ENCODE measurements at places on chromosomes 16 and 17.

GRCh38 chr17:51439395-51440229 is 179.3 kb downstream of the UTP18 start:
- DNase-seq: no peak

DNA sequence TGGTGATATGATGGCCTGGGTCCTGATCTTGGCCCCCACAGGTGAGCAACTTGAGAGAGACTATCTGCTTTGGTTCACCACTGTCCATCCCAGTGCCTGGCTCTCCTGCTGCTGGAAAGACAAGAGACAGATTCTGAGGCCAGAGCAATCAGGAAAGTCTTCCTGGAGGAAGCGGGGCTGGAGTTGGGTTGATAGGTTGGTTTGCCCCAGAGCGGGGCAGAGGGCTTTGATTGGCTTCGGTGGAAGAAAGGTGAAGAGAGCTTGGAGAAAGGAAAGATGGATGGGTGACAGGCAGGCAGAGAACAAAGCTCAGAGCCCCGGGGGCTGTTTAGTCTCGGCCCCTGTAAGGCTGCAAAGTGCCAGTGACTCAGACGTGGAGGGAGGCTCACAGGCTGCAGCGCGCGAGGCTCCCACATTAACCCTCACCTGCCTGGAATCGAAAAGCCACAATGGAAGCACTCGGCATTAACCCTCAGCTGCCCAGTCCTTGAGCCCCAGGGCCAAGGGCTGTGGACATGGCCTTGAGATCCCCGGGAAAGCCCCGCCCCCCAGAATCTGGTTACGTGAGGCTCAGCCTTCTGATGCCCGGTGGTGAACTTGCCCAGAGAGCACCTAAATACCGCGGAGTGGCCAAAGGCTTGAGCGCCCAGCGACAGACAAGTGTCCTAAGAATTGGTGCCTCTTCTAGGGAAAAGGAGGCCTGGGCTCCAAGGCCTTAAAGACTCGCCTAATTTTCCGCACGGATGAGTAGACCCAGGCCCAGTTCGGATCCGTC is 996 bp upstream of the CPNE2 start:
- peak; percentile 48 for DNase-seq

DNA sequence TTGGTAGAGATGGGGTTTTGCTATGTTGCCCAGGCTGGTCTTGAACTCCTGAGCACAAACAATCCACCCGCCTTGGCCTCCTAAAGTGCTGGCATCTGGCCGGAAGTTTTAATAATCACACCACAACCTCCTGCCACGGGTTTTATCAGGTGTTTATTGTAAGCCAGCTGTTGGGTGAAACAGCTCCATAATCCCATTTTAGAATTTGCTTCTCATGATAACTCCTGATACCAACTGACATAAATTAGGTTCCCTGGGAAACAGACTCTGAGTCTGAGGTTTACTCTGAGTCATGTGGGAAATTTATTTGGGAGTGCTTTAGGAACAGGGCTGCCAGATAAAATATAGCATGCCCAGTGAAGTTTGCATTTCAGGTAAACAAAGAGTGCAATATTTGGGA is 122.6 kb upstream of the MED13 start:
- DNase-seq: no peak

DNA sequence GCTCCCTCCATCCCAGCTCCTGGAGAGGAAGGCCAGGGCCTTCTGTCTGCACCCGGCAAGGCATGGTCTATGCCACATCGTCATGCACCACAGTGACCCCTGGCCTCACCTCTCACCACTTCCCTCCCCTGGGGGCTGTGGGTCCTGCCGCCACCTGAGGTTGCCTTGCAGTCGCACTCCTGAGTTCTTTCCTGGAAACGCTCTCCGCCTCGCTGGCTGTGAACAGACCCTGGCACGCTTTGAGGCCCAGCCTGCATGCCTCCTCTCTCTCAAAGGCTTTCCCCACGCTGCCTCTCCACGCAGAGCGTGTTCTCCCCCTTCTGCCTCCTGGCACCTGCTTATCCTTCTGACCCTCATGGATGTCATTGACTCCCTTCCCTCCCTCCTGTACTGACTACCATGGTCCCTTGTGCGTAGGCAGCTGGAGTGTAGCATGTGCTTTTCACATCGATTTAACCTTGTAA is 45.4 kb downstream of the SEC14L1 start:
- no peak for DNase-seq

DNA sequence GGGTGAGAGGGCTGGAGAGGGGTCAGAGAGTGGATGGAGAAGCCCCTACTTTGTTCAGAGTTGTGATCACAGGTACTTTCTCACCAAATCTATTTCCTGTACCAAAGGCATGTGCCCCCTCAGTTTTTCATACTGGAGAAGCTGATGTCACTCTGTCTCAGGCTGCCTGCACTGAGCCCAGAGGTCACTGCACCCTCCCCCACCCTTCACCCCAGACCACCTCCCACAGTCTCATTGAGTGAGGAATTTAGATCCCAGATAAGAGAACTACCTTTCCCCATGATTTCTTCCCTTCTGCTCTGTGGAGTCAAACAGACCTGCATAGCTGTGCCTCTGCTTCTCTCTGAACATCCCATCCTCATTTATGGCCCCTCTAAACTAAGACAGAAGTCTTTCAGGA is 140.0 kb upstream of the IRX6 start:
- no peak for DNase-seq

- DNase-seq: peak; percentile 27
Measured at GRCh38 chr17:61064087-61064951, 335.3 kb upstream of the TBX2 start.

- no peak for DNase-seq
Measured at GRCh38 chr16:72862090-72862489, 185.8 kb downstream of the ZFHX3 start.

GRCh38 chr17:77957235-77957856 is 1.2 kb upstream of the TNRC6C start:
- peak; percentile 43 for DNase-seq

DNA sequence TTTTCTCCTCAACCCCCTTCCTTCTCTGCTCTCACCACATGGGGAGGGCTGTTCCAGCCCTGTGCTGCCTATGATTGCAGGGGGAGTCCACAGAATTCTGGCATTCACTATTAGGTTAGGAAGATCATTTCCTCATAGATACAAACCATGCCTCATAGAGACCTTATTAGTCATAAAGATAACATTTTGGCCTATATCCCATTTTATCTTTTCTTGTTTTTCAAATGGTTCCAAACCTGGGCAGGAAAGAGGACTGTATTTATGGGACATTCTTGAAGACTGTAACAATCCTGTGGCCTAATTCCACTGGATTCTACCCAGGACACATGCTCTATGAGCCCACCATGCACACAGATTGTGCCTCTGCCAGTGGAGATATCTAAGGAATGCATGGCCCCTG is 51.7 kb downstream of the ASIC2 start:
- DNase-seq: no peak

DNA sequence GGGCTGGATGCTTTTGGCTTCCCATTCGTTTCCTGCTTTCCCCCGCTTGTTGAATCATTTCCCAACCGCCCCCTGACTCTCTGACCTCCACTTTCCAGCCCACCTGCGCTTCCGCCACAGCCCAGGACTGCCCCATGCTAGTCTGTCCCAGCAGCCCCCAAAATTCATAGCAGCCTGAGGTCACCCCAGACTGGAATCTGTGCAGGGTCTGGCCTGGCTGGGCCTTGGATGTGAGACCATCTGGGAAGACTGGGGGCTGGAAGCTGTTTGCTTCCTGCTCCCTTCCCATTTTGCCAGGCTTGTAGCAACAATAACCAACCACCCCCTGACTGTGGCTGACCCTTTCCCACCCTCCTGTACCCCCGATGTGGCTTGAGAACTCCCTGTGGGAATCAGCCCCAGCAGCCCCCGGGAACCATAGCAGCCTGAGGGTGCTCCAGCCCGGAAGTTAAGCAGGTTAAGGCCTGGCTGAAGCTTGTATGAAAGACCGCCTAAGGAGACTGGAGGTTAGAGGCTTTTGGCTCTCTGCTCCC is 2290.8 kb downstream of the TP53TG3F start:
- DNase-seq: no peak

GRCh38 chr16:57348327-57348726 is 10.3 kb upstream of the CCL22 start:
- no peak for DNase-seq

DNA sequence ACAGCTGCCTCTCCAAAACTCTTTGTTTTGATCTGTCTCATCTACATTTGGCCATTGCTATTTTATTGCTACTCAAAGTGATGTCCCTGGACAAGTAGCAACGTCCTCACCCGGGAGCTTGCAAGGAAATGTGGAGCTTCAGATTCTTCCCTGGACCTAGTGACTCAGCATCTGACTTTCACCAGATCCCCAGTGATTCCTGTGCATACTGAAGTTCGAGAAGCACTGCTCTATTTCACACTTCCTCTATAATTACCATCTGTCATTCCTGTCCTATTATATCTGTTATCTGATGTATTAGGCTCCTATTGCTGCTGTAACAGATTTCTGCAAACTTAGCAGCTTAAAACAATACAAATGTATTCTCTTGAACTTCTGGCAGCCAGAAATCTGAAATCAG is 28.5 kb upstream of the VAT1L start:
- no peak for DNase-seq

DNA sequence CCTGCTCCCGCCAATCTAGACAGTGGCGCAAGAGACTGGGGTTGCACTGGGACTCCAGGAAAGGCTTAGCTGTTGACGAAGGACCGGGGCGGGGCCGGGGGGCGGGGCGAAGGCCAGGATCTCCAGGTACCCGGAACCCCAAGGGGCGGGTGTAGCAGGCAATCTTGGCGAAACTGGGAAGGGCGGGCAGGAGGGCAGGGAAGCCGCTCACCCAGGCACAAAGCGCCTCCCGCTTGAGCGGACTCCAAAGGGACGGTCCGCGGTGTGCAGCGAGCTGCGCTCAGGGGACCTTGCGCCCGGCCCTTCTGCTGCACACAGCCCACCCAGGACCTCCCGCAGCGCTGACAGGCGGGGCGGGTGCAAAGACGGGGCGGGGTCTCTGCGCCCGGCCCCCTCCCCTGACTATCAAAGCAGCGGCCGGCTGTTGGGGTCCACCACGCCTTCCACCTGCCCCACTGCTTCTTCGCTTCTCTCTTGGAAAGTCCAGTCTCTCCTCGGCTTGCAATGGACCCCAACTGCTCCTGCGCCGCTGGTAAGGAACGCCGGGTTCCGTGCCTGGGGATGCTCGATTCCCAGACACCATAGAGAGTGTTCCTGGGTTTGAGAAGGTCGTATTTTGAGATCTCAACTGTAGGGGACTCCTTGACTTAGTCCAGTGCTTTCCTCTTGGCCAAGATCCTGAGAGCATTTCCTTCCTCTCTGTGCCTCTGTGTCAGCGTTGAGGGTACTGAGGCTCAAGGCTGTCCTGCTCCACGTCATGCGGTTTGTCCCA is at the start of gene MT1F:
Gene MT1F (plus strand): TSS at position 405 of the 772 bp plus-strand sequence. CDS start 100 bp downstream, at position 505.
- DNase-seq: peak; percentile 32

- no peak for DNase-seq
Measured at GRCh38 chr17:40412880-40413279, 4.8 kb downstream of the TOP2A start.

DNA sequence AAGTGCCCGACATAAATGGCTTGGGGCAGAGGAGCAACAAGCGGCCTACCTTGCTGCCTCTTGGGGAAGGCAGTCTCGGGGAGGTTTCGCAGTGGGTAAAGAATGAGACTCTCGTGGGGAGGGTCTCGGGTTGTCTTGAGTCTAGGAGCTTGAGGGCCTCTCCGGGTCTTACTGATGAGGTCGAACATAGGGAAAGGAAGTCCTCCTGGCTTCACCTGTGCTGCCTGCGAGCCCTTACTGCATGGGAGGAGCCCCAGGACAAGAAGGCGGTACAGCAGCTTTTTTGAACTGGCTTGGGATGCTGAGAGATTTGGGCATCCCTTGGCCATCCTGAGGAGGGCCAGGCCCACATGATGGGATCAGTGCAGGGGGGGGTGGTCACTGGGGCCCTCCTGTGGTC is 71.4 kb downstream of the SPECC1 start:
- DNase-seq: no peak

DNA sequence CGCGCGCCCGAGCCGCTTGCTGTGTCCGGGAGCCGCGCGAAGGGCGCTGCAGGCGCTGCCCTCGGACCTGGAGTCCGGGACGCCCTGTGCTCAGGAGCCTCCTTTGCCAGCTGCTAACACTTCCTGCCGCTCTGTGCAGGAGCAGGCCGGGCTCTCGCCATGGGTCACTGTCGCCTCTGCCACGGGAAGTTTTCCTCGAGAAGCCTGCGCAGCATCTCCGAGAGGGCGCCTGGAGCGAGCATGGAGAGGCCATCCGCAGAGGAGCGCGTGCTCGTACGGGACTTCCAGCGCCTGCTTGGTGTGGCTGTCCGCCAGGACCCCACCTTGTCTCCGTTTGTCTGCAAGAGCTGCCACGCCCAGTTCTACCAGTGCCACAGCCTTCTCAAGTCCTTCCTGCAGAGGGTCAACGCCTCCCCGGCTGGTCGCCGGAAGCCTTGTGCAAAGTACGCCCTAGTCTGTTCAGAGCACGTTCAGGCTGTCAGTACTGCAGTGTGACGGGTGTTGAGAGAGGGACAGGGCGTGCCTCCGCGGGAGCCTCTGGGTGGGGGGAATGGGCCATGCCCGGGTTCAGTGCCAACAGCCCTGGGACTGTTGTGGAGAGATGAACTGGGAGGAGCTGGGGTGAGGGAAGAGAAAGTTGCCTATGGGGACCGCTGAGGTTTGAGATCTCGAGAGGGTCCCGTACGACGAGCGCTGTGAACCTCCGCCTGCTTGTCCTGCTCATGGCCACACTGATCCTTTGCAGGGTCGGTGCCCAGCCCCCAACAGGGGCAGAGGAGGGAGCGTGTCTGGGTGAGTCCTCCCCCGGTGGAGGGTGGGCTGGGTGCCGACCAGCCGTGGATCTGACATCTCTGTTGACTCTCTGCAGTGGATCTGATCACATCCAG is 1.3 kb downstream of the ZNF276 start:
- DNase-seq: no peak

- peak; percentile 24 for DNase-seq
Measured at GRCh38 chr17:14396547-14396946, 95.7 kb downstream of the HS3ST3B1 start.

DNA sequence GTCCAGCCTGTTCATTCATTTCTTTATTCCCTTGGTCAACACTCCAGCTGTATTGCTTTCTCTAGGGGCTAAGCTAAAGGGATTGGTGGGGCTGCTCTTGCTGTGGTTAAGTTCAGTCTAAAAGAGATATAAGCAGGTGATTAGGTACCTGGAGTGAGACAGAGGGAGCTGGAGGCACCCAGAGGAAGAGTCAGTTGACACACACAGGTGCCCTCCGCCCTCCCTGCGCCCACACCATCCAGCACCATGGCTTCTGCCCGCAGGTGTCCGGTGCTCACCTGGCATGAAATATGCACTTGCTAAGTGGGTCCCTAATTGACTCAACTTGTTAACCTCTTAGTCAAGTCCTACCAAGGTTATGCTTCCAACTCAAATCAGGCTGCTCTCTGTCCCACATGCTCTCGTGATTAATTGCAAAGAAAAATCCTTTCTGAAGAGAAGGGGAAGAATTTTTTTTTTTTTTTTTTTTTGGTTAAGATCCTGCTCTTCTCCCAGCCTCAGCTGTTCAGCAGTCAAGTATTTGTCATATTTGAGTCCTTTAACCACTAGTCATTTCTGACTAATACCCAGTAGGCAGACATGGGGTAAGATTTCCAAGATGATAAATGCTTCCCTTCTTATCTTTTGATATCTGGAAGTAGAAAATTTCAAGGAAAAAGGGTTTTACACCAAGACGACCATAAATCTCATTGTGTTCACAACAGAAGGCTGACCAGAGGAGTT is 199.8 kb upstream of the WSCD1 start:
- DNase-seq: no peak

- no peak for DNase-seq
Measured at GRCh38 chr16:47884116-47884725, 271.6 kb downstream of the ABCC12 start.

Measured in adipocyte (in vitro differentiated cells).